ENCODE measurements at places on chromosomes 7 and 10.

- DNase-seq = no peak
These were observed 44.1 kb downstream of the CUL2 start for GRCh38 chr10:35046074-35046473.

DNA sequence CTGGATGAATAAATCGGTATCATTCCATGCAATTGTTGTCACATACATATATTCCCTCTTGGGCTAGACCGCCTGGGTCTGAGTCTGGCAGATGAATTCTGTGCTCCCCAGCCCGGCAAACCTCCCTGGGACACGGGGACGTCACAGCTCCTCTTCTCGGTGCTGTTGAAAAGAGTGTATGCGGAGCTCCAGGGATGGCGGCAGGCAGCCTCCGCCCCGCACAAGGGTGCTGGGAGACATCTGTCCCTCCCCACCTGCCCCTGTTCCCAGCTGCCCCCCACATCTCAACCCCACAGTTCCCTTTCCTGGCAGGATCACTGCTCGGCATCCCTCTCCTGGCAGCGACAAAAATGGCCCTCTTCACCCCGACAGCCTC lies 32.1 kb downstream of the PRKAG2 start:
- no peak for DNase-seq

- DNase-seq = no peak
These were observed 242.4 kb downstream of the KIAA1217 start for GRCh38 chr10:24451325-24451820.

GRCh38 chr7:113582471-113582870 lies 336.3 kb downstream of the PPP1R3A start:
- no peak for DNase-seq

DNA sequence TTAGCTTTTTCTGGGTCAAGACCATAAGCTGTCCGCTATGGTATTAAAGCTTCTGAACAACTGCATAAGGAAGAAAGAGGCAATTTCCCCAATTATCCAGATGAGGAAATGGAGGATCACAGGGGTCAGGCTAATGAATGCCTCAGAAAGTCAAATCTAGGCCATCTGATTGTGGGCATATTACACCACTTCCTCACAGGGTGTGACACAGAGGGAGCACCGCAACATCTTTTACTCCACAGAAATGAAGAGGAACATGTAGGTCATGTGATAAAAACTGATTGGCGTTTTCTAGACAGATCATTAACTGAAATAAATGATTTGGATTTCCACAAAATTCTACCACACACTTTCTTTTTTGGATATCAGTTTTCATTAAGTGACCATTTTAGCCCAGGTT lies 384.4 kb downstream of the PARD3 start:
- no peak for DNase-seq
